Mononuclear cell (primary cell): ENCODE measurements at places on chromosomes 13 and 19. TPM values are rescaled to one million over a fixed set of nuclear protein-coding genes. Genes with fewer than 3 reads are reported as not detected.

The FREM2 gene
- total RNA-seq = not detected

The NCAN gene
- total RNA-seq = not detected

The ZNF587B gene
- total RNA-seq = 25.5 TPM

The C19orf85 gene
- total RNA-seq = not detected

The ZNF91 gene
- total RNA-seq = 83.2 TPM

The MATK gene
- 31.6 TPM for total RNA-seq

The COLGALT1 gene
- total RNA-seq = 25.3 TPM

The WDR62 gene
- 1.4 TPM for total RNA-seq

The TEX26 gene
- total RNA-seq = not detected

The TDRD12 gene
- 0.42 TPM for total RNA-seq

The EID2 gene
- 14.4 TPM for total RNA-seq

The LRRC8E gene
- not detected for total RNA-seq

The LIM2 gene
- total RNA-seq = 0.21 TPM

The ZNF554 gene
- 1.8 TPM for total RNA-seq

The HCST gene
- 58.1 TPM for total RNA-seq

The CACNG7 gene
- total RNA-seq = not detected

The LILRB1 gene
- 13.6 TPM for total RNA-seq

The FARP1 gene
- total RNA-seq = 0.42 TPM

The CGB7 gene
- total RNA-seq = not detected
